T1000 (cell line): ENCODE measurements at places on chromosomes 3 and 15.

DNA sequence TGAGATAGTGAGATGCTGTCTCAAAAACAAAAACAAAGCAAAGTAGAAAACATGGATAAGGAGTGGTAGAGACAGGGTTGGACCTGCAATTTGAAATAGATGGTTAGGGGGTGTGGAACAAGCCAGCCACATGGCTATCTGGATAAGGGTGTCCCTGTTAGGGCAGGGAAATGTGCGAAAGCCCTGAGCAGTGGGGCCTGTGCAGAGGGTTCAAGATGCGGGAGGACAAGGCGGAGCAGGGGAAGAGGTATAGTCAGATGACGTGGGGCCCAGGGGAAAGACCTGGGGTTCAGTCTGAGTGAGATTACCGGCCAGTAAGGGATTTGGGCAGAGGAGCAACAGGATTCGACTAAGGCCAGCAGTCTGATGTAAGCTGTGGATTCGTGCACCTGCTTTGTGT, 18.4 kb upstream of the NR2E3 start:
- no peak for DNase-seq

- DNase-seq, result no peak
Measured at GRCh38 chr15:94421706-94422105, 190.3 kb downstream of the MCTP2 start.

- no peak for DNase-seq
Measured at GRCh38 chr3:101807888-101808287, 28.9 kb downstream of the NXPE3 start.

GRCh38 chr3:11117591-11117990, 36.7 kb upstream of the HRH1 start:
- no peak for DNase-seq

DNA sequence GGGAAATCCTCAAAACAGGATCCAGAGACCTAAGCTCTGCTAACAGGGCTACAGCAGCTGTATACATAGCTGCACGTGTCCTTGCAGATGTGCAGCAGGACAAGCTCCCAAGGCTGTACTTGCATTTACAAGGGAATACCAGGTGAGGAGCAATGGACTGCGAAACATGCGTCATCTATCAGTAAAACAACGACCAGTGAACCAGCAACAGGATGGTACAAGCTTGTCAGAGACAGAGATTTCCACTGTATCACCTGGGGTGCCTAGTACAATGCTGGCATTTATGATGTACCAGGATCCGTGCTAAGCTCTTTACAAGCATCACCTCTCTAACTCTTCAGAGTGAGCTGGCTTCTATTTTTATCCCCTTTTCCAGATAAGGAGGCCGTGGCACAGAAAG, 227.3 kb downstream of the FOXP1 start:
- DNase-seq, result no peak

DNA sequence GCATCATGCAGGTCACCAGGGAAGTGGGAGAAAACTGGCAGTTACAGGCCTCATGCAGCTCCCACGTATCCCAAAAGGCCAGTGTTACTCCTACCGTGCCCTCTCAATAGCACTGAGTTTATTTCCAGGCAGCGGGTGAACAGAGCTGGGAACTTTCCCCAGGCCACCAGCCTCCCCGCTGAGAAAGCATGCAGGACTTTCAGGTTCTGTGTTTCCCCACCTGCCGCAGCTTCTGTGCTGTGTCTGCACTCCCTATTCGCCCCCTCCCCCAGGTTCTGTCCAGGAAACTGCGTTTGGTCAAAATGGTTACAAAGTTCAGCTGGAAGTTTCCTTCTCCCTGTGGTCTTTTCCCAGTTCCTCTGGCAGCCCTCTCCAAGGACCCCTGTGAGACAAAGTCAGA, 21.4 kb downstream of the NEK11 start:
- no peak for DNase-seq

DNA sequence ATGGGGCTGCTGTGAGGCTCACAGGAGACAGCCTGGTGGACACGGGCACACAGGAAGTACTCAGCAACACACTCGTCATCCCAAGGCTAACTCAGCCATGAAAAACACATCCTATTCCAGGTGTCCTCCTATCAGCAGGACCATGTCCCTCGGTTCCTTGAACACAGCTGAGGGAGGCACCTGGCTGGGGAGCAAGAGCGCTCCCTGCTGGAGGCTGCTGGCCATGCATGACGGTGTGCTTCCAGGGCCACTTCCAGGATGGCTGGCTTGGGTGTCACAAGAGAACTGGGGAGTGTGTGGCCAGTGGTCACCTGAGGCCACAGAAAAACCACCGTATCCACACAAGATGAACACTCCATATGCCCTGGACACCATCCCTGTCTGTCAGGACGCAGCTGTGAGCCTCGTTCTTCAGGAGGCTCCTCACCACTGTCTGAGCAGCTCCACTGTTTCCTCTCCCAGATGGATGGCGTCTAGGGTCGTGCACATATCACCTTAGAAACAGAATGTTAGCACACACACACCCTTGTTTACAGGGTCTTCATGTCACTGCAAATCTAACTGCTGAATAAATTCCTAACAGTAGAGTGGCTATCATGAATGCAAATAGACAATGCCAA, 31.0 kb downstream of the POC1A start:
- no peak for DNase-seq

DNA sequence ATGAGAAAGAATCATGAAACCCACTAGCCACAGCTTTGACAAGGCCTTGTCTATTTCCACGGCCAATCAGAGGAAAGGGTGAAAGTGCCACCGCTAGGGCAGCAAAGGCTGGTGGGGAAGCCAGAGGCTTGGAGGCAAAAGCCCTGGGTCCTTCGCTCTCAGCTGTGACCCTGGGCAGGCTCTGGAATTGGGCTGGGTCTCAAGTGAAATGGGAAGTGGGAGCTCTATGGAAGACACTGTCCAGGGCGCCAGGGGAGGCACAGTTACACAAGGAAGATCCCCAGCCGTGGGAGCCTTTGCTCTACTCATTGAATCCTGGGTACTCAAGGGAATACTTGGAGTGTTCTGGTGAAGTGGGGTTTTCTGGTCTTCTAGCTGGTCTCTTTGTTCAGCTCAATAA, 136.2 kb downstream of the ASB7 start:
- no peak for DNase-seq

- peak; percentile 42 for DNase-seq
Measured at GRCh38 chr15:80494351-80494751, 90.2 kb downstream of the ARNT2 start.

- no peak for DNase-seq
Measured at GRCh38 chr3:117104381-117104780, 394.8 kb downstream of the TUSC7 start.

- DNase-seq, result no peak
Measured at GRCh38 chr3:153274561-153274960, 112.5 kb downstream of the RAP2B start.

- no peak for DNase-seq
Measured at GRCh38 chr3:53597136-53597915, 102.9 kb downstream of the CACNA1D start.

GRCh38 chr3:119147494-119147893, 1.5 kb downstream of the TEX55 start:
- no peak for DNase-seq

- DNase-seq, result no peak
Measured at GRCh38 chr15:80875568-80876347, 96.6 kb downstream of the CEMIP start.

- DNase-seq, result no peak
Measured at GRCh38 chr15:73709686-73710085, 25.5 kb downstream of the CD276 start.

DNA sequence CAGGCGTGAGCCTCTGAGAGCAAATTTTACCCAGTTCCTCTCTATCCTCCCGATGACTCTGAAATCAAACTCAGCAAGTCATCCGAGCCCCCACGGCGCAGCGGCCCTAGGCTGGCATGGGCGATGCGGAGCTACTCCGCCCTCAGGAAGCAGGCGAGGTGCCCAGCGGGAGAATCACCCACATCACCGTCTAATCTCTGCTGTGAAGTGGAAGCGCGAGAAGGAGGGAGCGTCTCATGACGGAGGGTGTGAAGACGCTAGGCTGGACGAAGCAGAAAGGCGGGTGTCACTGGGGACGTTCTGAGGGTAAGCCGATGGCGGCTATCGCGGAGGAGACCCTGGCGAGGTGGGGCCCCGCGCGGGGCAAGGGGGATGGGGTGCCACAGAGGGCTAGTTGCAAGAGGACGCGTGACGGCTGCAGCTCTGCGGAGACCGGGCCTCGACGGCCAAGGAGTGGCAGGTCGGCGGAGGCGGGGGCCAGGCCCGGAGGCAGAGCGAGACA, 9.1 kb upstream of the GNAI2 start:
- DNase-seq, result no peak

DNA sequence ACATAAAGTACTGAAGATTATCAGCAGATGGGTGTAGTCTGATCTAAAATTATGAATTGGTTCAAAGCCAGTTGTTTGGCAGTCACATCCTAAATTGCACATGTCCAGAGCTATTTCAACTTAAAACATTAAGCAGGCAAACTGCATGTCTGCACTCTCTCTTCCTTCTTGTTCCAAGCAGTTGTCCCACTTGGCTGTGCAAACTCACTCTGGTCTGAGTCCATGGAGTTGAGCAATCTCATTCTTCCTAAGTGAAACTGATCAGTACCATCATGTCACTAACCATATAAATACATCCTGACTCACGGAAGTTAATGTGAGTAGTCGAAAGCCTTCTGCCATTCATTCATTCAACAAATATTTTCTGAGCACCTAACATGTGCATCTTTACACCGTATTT, 353.0 kb downstream of the ROBO1 start:
- DNase-seq, result no peak

- peak; percentile 76 for DNase-seq
Measured at GRCh38 chr3:72487078-72487765, 361.0 kb downstream of the SHQ1 start.

DNA sequence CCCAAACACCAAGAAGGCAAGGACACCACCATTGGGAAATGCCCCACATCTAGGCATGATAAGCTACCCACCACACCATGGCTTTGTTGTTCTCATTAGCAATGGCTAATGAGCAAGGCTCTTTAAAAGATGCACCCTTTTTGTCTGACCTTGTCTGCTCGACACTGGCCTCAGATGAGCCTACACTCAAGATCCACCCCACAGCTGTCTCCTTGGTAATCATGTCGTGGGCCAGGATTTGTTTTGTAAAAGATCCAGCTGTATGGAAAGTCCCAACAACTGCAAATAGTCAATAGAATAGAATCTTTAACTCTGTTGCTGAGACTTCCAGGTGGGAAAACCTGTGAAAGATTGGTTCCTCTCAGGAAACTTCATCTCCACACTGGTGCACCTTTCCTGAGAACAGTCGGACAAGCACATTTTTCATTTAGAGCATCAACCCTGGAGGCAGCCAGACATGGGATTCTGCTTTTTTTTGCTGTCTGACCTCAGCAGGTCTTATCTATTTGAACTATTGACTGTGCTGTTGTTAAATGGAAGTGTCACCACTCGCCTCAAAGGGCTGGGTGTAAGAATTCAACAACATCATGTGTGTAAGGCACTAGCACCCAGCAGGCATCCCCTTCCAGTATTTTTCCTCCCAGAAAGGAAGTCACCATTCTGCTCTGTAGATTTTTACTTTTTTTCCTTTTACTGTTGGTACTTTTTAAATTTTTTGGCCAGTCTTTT, 35.5 kb downstream of the DUT start:
- DNase-seq, result no peak

GRCh38 chr3:152466784-152467183, 198.1 kb downstream of the MBNL1 start:
- no peak for DNase-seq

GRCh38 chr3:4993276-4994143, 14.3 kb downstream of the BHLHE40 start:
- no peak for DNase-seq

- DNase-seq, result no peak
Measured at GRCh38 chr3:190340071-190340470, 17.8 kb upstream of the CLDN1 start.

DNA sequence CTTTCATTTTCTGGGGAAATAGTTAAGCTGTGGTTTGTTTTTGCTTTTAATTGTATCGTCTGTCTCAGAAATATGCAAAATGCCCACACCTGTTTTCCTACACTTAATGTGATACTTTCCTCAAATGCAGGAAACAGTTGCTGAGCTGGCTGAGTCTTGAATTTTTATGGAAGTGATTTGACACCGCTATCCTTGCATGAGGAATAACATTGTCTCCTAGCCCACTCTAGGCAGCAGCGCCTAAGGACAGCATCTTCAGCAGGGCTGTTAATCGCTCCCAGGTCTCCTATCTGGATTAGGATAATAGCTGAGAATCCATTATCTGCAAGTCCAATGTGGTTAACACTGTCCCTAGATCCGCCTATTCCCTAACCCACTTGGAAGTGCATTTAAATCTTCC, 132.6 kb upstream of the NR2E3 start:
- no peak for DNase-seq

- no peak for DNase-seq
Measured at GRCh38 chr3:51295625-51296024, 89.5 kb upstream of the MANF start.

GRCh38 chr15:66214246-66214645, 39.3 kb downstream of the MEGF11 start:
- DNase-seq, result no peak

DNA sequence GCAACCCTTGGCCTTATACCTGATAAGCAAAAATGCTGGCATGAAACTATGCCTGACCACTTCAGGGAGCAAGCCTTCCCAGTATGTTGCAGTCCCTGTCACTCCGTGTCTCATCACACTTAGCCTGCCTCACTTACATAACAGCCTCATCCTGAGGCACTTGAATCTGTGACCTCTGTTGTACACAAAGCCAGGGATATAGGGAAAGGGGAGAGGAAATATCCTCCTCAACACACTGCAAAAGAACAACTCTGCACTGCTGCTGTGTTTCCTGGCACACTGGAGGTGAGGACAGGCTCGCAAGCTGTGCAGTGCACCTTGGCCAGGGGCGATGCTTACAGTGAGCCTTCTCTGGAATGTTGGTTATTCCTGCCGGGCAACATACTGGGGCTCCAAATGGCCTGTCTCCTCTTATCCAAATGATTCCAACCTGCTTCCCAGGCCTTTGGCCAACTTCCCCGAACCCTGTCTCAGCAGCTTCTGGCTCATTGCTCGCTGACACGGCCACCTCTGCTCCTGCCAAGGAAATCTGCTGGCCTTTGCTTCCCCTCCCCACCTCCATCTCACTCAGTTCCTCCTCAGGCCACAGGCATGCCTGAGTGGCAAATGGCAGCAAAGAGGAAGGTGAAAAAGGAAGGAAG, 109.2 kb downstream of the CD47 start:
- DNase-seq, result no peak

DNA sequence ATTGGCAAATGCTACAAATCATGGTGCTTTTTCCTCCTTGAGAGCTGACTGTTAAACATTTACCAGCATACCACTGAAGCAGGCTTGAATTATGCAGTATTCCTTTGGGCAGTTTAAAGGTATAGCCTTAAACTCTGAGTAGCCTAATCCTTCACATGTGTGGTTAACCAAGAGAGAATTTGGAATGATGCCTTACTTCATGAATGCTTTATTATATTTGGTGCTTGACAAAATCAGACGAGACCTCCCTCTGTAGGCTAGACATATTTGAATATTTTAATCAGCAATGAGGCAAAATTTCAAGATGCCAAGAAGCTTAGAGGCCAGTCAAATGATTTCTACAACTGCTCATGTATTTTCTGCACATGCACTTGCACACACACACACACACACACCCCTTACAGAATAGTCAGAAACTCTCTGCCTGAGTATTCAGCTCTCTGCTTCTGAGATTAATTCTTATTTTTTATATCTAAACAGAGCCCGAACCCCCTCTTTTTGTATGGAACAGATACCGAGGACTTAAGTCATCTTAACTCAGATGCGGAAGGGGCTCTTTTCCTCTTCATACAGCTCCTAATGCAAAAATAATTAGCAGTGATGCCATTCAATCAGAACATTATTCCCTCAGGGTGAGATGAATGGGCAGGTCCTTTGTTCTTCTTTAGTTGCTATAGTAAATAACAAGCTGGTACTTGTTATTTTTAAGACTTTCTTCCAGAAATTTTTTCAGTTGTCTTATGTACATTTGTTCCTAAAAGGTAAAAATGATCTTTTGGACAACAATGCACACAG, 195.5 kb upstream of the TMC3 start:
- DNase-seq, result no peak
